Camera-type eye (tissue), 1 donor: ENCODE measurements at places on chromosomes 1 and 21. TPM values are rescaled to one million over a fixed set of nuclear protein-coding genes. Genes with fewer than 3 reads are reported as not detected.

FAM43B gene
- total RNA-seq: 2.0 TPM

OR2L2 gene
- total RNA-seq: 0.88 TPM

FAM163A gene
- 1.3 TPM for total RNA-seq

ZSWIM5 gene
- total RNA-seq: 23.0 TPM

PLA2G2F gene
- not detected for total RNA-seq

CLCNKB gene
- total RNA-seq: 0.55 TPM
